Activated CD4-positive, alpha-beta T cell treated with anti-CD3 and anti-CD28 coated beads for 24 hours (primary cell): ENCODE measurements at places on chromosomes 2 and 18.

- DNase-seq, result no peak
These were observed 112.0 kb downstream of the ZBTB7C start for GRCh38 chr18:48297139-48297538.

GRCh38 chr2:5695654-5696403 lies 3.6 kb downstream of the SOX11 start:
- no peak for DNase-seq

DNA sequence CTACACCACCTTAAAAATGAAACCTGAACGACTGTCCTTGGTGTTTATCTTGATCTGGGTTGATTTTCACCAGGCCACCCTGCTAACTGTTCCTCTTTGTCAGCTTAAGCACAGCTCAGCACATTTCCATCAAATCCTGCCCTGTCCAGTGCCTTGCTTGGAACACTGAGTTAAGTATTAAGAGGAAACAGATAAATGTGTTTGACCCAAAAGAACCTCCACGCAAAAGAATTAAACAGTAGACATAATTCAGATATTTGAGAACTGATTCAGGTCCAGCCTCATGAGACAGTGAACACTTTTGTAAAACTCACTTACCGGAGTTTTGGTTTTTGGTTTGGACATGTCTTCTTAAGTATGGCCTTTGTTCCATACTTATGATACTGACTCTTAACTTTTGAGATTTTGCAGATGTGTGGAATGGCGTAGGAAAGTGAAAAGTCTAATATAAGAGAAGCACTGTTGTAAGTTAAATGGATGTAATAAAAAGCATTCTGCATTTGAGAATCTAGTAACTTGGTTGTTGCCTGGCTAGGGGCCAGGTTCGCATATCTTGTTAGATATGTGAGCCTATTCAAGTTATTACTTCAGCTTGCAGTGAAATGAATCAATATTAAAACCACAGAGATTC lies 88.9 kb upstream of the SERPINE2 start:
- DNase-seq, result no peak

- no peak for DNase-seq
These were observed 394.1 kb upstream of the ATP5MC3 start for GRCh38 chr2:175575346-175576258.

GRCh38 chr2:159863526-159864160 lies 65.6 kb upstream of the CD302 start:
- DNase-seq, result no peak

GRCh38 chr2:191756761-191757160 lies 78.8 kb downstream of the NABP1 start:
- DNase-seq, result no peak

- no peak for DNase-seq
These were observed 181.2 kb upstream of the PXDN start for GRCh38 chr2:1925516-1925915.

DNA sequence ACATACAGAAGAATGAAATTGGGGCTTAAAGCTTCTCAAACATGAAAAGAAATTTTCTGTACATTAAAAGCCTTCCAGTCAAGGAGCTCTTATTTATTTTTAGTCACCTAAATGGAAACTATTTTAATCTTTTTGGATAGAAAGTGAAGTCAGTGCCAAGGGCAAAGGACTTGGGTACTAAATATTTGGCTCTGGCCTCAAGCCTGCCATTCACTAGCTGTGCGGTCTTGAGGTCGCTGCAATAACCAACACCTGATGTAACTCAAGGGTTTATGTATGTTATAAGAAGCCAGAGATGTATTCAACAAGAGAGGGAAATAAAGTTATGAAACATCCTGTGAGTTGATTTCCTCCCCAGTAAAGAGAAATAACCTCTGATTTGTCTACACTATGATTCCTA lies 49.5 kb upstream of the LRATD1 start:
- DNase-seq, result no peak

DNA sequence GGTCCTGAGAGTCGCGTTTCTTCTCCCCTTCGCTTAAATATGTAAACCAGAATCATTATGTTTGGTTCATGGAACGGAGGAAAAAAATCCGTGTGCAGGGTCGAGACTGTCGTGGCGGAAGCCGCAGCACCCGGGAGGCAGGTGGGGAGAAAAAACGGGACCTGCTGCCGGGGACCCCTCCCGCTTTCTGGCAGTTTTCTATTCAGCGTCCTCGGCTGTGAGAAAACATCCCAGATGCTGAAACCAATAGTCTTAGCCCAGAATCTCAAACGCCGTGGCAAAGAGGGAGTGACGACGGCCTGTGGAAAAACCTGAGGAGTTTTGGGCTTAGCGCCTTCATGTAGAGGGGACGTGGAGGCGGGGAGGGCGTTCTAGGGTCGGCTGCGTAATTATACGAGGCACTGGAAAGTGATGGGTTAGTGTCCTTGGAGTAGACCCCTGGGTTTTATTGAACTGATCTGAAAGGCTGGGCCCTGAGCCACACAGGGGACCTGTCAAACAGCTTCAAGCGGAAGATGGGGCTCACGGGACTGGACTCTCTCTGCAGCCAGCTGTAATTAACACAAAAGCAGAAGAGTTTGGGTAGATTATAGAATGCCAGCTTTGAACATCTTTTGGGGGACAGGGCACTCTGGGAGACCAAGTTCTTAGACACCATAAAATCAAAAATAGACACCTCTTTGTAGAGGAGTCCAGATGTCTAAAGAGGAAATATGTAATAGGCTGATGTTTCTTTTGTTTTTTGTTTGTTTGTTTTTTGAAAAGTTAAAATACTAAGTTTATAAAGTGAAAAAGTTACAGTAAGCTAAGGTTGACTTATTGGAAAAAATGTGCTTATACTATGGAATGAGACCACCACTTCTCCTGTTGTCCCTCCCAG lies 834 bp upstream of the BUB1 start:
- no peak for DNase-seq

- no peak for DNase-seq
These were observed 21.5 kb upstream of the PELI1 start for GRCh38 chr2:64165706-64166105.

- no peak for DNase-seq
These were observed 46.4 kb downstream of the MTA3 start for GRCh38 chr2:42614838-42615237.

- DNase-seq, result no peak
These were observed 389.1 kb downstream of the NYAP2 start for GRCh38 chr2:225788571-225789094.

DNA sequence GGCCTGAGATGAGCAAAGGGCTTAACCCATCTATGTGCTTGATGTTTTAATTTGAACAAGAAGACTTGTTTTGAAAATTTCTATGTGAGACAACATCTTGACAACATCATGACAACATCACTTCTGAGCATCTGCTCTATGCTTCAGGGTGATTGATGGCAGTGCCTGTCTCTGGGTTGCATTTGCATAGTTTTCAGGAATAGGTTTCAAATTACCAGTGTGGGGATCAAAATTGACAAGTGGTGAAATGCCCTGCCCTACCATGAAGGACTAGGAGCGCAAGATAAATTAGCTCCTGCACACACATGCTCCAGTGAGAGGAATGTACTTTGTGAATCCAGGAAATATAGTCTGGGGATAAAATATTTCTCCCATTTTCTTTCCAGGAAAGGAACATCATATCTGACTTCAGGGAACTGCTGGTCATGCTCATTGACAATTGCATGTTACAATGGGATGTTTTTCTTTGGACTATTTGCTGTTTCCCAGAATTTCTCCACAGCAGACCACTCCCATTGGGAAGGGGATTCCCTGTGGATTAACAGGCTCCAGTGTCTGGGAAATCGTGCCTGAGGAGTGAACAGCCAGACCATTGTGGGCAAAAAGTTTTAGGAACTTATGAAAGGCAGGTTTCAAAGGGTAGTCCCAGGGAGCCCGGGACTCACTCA lies 45.3 kb upstream of the IL1R2 start:
- no peak for DNase-seq

GRCh38 chr18:49648326-49648725 lies 86.5 kb downstream of the LIPG start:
- no peak for DNase-seq

DNA sequence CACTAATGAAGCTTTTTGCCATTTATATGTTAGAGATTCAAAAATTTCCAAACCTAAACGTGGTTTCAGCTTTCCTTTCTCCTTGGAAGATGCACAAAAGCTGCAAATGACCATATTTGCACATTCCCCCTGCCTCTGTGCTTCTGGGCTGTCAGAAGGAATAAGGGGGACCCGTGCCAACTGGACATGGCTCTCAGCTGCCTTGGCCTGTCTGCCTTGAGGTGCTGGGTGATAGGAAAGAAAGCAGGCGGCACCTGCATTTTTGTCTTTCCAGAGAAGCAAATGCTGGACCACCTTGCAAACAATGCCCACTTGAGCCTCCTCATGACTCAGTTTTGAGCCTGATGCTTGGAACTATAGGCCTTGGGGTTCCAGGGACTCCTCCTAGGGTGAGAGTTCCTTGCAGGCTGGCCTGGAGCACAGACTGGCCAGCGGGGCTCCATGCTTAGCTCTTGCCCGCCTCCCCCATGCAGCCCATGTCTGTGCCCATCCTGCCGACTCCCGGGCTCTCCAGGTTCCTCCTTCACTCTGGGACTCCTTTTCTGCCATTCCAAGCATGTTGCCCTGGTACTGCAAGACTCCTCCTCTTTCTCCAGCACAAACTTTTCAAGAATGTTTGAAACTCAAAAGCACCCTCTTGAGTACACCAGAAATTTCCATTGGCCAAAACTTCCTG lies 109.0 kb upstream of the EPAS1 start:
- DNase-seq, result no peak

DNA sequence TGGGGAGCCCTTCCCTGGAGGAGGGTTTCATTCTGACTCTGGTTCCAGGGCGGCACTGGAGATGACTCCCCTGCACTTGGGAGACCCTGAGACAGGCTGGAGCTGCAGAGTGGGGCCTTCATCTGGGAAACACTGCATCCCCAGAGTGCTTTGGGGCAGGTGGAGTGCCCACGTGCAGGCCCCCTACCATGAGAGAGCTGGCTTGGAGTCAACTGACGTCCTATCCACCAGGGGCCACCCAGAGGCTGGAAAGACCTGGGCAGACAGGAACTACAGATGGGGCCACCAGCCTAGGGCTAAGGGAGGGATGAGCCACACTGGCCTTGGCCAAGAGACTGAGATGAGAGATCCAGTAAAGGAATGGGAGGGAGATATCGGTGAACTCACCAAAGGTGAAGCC lies 153.8 kb downstream of the ASB1 start:
- DNase-seq, result no peak

GRCh38 chr2:128345436-128346165 lies 26.9 kb upstream of the HS6ST1 start:
- DNase-seq, result no peak

DNA sequence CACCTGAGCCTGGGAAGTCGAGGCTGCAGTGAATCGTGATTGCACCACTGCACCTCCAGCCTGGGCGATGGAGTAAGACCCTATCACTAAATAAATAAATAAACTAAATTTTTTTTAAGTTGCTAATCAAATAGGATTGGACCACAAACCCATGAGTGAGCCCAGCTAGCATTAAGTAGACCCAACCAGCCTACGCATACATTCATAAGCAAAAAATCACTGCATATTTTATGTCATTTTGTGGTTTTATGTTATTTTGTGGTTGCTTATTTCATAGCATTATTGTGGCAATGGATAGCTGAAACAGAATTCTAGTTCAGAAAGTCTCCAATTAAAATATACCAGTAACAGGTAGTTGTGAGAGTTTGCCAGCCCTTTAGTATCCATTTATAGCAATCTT lies 29.1 kb upstream of the ZC3H15 start:
- no peak for DNase-seq

GRCh38 chr2:216739035-216739434 lies 43.7 kb upstream of the IGFBP5 start:
- DNase-seq, result no peak

GRCh38 chr2:130740671-130741070 lies 11.8 kb downstream of the GPR148 start:
- DNase-seq, result no peak

DNA sequence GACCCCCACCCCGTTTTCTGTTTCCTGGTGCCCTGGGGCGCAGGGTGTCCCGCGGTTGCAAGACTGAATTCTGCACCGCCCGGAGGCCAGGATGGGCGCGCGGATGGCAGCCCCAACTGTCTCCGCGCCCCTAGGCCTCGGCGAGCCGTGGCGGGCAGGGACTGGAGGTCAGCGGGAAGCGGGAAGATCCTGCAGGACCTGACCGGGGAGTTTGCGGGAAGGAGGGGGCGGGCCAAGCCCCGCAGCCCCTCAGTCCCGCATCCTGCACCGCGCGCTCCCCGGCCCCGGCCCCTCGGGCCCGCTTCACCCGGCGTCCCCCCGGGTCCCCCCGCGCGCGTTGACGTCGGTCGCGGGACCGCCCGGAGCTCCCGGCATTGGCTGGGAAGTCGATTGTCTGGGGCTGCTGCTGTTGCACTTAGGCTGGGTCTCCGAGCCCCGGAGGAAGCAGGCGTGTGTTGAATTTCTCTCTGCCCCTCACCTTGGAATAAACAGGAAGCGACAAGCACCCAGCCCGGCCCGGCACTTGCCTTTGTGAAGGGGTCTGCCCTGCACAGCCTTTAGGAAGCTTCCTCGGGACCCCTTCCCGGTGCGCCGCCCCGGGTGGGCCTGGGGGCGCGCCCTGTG lies at the start of gene LDLRAD4:
TSS of gene LDLRAD4 (plus strand) at position 393 of the 624 bp plus-strand sequence.
- DNase-seq, result no peak

- DNase-seq, result no peak
These were observed 30.4 kb upstream of the KLHL29 start for GRCh38 chr2:23354554-23354953.

- DNase-seq, result no peak
These were observed 130.6 kb downstream of the ZEB2 start for GRCh38 chr2:144389151-144389929.

GRCh38 chr2:149145314-149146295 lies 107.1 kb downstream of the LYPD6B start:
- DNase-seq, result no peak

DNA sequence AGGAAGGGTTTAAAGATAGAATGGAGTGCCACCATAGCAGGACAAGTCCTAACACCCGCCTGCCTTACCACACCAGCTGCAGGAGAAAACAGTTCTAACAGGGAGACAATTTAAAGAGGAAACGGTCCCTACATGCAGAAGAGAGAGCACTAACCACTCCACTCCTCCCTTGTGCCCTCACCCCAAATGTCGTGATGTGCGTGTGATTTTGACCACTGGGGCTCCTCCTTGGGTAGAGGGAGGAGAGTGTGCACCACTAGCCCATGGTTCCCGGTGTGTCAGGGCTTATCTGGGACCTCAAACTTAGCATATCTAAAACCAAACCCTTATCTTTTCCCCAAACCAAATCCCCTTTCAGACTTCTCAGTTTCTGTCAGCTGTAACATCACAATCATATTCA lies 105.5 kb upstream of the CCDC68 start:
- DNase-seq, result no peak

DNA sequence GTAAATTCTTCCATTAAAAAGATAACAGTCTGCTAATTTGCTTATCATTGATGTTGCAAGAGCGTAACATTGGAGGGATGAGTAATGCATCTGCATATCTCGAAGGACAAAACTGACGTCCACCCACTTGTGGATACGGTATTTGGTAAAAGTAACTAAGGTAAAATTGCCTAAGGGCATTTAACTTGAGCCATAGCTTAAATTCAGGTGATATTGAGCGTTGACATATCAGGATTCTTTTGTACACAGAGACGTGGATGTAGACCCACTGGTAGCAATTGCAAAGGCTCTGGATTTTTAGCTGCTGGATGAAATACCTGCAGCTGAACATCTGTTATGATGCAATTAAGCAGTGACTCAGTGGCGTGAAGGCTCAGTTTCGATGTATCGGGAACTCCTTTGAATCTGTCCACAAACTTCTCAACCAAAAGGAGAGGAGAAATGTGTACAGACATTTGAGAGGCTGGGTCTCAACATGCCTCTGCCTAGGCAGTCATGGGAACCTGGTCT lies 119.3 kb downstream of the SPTBN1 start:
- DNase-seq, result no peak
